ENCODE measurements at places on chromosomes 2 and 18.

GRCh38 chr2:179251870-179252269, 12.8 kb downstream of the SESTD1 start:
- no peak for DNase-seq

- no peak for DNase-seq
Measured at GRCh38 chr2:31729442-31730092, 148.8 kb upstream of the SRD5A2 start.

DNA sequence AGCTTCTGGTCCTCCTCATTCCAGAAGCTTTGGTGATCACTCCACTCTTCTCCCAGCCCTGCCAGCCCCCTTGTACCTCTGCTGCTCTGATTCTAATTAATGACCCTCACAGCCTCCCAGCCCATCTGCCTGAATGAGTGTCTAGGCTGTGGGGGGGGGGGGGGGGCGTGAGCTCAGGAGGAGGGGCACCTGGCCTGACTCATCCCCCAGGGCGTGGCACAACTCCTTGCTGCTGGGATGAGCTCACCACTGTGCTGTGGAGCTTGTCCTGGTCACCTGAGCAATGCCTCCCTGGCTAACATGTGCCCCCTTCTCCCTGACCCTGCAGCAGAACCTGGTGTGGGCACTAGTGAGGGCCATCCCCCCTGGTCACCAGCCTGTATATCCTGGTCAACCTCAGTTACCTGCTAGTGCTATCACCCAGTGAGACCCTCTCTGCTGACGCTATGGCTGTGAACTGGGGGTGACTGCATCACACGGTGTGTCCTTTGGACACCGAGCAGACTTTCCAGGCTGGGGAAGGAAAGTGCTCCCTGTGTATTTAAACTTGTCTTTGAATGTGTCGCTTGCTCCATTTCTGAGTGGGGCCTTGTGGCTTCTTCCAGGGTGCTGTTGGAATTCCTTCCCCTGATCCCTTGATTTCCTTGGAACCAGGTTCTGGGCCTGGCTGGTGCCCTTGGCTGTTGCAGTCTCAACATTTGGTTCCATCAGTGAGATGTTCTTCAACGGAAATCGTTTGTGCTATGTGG, 41.5 kb upstream of the PUM2 start:
- no peak for DNase-seq

DNA sequence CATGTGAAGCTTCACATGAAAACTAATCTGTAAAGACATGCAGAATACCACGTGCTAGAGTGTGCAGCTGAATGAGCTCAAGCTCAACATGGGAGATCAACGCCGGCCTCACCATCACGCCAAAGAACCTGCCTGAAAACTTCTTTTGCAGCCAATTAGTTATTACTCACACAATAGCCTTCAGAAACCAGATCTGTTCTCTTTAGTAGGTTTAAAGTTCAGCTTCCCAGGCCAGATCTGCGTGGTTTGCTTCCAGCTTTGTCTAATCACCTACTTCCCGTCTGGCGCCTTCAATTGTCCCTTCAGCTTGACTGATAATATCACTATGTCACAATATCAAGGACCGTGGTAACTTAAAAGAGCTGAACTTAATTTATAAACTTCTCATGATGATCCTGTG, 68.0 kb upstream of the ZNF236 start:
- no peak for DNase-seq

GRCh38 chr18:69845593-69846506, 101.8 kb downstream of the CD226 start:
- DNase-seq, result no peak

DNA sequence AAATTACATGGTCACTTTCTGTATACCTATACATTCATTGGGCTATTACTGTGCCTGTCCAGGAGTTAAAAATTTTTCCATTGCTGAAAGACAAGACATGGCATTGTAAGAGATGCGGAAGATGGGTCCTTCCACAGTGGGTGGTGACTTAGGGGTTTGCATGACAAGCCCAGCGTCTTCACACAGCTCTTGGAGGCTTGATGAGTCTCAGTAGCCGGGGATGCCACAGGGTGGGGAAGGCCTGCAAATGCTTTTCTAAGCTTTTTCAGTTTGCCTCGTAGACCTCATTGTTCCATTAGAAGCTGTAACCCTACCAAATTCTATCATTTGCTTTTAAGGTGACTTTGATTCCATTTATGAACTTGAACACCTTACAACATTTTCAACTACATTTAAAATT, 18.1 kb upstream of the MAPRE3 start:
- DNase-seq, result no peak

DNA sequence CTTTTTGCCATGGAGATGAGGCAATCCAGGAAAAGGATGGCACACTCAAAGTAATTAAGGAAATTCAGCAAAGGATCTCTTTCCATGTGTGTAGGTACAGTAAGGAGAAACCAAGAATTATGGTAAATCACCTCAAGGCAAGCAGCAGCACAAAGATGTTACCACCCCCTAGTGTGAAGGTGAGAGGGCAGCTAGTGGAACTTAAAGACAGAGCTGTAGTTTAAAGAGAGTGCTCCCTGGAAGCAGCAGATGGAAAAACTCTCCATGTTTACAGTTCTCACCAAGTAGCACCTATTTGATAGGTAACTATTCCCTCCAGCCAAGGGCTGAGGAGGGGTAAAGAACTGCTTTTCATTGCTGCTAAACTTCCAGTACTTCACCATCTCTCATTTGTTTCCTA, 860.4 kb upstream of the CRIM1 start:
- DNase-seq, result no peak

DNA sequence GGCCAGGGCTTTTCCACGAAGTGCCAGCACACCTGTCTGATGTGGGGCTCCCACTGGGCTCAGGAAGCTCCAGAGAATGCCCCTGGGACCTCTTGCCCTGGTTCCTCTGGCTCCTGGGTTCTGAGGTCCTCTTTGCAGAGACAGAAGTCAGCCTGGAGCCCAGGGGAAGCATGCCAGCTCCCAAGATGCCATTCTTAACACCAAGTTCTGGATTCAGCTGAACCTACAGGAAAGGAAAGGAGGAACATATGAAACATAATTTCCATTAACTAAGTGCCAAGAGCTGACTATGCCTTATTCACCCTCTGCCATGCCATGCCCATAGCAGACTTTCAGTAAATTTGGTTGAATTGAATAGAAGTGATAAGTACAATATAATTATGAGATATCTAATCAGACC, 21.9 kb downstream of the FAM124B start:
- no peak for DNase-seq

GRCh38 chr2:237491515-237492118, 4.6 kb downstream of the MLPH start:
- DNase-seq, result no peak

DNA sequence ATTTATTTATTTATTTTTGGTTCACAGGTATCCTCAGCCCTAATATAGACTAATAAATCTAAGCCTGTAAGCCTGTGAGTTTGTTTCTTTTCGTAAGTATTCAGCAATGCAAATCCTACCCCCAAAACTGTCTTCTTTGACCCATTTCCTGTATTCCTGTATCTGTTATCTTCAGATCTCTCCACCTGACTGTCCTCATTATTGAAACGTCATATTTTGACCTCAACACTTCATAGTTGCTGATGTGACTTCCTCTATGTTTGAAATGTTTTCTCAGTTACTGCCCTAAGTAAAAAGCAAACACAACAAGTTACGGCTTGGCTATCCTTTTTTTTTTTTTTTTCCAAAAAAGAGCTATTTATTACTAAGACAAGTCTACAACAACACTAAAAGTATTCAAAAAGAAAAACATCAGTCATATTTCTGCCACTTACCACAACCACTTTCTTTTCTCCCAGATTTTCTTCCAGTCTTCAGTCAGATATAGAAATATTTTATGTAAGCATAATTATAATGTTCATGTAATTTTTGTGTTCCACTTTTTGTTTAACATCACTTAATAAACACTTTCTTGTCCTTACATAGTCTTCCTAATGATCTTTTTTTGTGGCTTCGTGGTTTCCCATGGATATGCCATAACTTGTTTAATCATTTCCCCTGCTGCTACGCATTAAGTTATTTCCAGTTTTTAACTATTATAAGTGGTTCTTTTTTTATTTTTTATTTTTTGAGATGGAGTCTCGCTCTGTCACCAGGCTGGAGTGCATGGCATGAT, 45.0 kb upstream of the EML4 start:
- no peak for DNase-seq

GRCh38 chr2:113755035-113755834, 1.2 kb downstream of the SLC35F5 start:
- no peak for DNase-seq

DNA sequence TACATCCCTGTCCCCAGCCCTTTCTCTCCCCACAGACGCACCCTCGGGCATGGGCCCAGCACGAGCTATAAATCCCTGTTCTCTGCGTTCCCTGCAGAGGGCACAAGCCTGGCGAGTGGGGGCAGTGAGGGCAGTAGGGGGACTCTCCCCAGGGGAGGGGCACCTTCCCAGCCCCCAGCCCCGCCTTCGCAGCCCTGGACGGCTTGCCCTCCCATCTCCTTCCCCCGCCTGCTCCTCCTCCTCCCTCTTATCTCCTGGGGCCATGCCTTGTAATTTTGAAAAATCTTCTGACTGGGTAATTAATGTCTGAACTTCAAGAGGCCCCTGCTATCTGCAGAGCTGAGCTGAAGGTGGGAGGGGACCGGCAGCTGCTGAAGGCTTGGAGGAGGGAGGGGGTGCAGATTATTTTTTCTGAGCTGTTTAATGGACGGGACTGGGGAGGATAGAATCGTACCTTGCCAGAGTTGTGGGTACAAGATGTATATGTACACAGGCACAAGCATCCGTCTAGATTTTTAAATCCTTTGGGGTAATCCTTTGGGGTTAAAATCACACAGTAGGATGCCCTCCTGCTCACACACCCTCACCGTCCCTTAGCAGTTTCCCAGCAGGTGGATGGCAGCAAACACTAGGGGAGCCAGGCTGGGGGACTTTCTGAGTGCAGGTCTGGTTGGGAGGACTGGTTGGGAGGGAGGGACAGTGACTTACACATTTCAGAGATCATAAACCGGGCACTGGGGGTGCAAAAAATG, 121.9 kb downstream of the SMAD7 start:
- DNase-seq, result no peak

DNA sequence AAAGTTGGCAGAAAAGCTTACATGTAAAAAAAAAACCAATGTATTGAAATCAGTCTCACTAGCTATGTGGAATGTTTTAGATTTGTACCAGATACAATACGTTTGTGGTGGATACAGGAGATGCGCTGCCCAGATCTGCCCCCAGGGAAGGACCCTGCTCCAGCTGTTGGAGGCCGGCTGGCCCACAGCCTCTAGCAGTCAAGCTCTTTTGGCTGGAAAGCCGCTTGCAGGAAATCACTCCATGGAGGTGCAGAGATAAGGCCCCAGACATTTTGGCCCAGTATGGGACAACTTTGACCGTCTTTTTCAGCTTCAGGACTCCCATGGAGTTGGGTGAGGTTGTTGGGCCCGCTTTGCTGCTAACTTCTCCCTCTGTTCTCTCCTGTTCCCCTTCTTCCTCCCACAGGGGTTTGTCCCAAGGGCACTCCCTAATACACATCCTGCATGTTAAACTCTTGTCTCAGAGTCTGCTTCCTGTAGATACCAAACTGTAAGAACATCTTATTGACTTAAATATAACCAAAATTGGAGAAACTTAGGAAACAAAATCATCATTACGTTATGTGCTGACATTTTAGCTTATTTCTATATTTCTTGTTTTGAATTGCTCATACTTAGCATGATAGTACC, 1.7 kb upstream of the QPCT start:
- DNase-seq, result no peak
